ENCODE measurements at places on chromosomes 6 and 20.

DNA sequence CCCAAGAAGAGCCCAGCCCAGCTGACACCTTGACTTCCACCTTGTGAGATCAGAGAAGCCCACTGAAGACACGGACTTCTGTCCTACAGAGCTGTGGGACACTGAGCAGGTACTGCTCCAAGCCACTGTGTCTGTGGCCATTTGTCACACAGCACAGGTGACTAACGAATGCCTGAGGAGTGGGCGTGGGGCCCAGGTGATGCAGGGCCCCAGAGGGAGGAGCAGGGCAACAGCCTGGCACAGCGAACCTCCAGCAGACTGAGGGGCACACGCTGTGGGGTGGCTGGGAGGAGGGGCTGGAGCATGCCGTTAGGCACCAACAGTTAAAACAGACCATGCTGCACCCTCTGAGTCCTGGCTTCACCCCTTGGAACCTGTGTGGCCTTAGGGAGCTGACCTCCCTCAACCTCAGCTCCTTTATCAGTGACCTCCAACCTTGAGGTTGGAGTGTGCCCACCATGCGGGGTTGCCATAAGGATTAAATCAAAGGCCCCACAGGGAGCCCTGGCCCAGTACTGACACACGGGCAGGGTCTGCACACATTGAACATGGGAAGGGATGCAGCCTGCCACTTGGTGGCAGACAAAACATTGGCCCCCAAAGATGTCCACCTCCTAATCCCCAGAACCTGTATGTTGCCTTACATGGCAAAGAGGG is 119.9 kb upstream of the CST7 start:
- no peak for DNase-seq

DNA sequence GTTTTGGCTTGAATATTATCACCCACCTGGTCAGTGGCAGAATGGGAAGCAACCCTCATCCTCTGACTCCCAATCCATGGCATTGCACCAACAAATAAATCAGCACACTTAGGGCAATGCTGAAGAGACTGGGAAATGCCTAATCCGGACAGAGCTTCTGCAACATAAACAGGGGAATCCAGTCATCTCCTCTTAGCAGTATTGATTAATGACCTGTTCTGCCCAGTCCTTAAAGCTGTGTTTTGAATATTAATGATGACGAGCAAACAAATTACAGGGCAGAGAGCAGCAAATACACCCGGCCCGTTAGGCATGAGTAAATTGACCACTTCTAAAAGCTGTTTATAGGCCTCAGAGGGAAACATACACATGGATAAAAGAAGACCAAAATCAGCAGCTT is 77.0 kb upstream of the B3GAT2 start:
- DNase-seq: no peak

DNA sequence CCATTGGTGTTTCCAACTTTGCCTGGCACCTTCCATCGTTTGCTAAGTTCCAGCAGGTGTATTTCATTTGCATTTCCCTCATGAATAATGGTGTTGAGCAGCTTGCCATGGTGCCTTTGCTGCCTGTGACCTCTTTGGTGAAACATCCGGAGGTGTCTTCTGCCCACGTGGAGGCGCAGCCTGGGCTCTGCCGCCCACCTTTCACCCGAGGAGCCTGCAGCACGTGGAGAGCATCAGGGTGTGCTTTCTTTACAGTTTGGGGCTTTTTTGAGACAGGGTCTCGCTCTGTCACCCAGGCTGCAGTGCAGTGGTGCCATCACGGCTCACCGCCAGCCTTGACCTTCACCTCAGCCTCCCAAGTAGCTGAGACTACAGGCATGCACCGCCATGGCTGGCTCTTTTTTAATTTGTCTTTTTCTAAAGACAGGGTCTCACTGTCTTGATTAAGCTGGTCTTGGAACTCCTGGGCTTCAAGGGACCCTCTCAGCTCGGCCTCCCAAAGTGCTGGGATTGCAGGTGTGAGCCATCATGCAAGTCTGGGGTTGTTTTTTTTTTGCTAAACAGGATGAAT is 3.0 kb upstream of the ADRM1 start:
- no peak for DNase-seq

- DNase-seq: no peak
Observed at GRCh38 chr20:21809961-21810523, 104.6 kb downstream of the PAX1 start.

- no peak for DNase-seq
Observed at GRCh38 chr6:26158076-26158580, 70.9 kb downstream of the HFE start.

All from NCI-H345 (cell line).